NCI-H1417 treated with DMSO at 0.1 percent for 48 hours (cell line): ENCODE measurements at places on chromosomes 3 and 15.

DNA sequence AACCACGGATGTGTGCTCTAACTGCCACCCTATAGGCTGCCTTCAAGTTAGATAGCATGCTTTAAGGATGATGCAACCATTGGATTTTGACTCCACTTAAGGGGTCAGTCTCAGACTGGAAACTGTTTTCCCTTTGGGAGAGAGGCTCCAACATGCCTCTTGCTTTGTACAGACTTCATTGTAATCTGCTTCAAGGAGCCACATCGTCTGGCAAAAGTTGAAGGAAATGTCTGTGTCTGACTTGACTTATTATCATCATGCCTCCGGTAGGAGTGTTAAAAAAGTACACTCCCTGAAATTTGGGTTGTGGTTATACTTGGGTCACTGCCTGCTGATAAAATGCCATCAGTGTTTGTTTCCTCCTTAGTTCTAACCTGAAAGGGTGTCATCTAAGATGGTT is 245.4 kb upstream of the CDIN1 start:
- DNase-seq: no peak

DNA sequence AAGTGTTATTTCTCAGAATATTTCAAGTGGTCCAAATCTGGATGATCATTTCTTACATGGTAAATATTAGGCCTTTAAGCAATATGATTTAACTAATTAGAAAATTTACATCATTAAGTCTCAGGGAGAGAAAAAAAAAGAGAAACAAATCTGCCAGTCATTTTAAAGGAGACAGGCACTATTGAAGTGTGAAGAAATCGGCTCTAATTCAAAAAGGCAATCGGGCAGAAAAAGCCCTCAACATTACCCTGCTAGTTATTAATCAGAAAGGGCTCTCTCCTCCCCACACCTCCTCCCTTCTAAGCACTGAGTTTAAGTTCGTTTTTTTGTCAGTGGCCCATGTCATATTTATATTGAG is 215.9 kb downstream of the MEIS2 start:
- no peak for DNase-seq

DNA sequence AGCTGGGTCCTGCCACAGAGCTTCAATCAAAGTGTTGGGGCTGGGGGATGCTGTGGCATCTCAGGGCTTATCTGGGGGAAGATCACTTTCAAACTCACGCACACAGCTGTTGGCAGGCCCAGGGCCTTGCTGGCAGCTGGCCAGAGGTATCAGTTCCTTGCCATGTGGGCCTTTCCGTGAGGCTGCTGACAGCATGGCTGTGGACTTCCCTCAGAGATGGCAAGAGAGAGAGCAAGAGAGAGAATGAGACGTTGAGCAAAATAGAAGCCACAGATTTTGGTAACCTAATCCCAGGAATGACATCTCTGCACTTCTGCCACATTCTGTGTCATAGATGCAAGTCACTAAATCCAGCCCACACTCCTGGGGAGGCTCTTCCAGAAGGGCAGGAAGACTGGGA is 91.0 kb downstream of the TPRG1 start:
- DNase-seq: no peak

- DNase-seq: no peak
These were observed 582.3 kb downstream of the EDEM1 start for GRCh38 chr3:5769825-5770224.

DNA sequence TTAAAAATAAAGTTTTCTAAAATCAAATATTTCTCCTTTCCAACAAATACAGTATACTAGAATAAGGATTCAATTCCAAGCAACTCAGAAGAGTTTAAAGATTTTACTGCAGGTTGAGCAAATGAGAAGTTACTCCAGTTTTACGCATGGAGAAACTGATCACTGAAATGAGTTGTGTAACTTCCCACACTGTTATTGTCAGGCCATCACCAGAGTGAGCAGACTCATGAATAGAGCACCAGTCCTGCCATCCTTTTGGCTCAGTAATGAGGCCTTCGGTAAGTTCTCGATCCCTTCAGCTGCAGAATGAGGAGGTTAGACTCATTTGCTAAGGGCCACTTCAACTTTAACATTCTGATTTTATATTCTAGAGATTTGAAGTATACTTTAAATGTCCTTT is 48.1 kb downstream of the OSBPL10 start:
- no peak for DNase-seq

GRCh38 chr15:72983801-72984545 is 68.3 kb upstream of the NEO1 start:
- no peak for DNase-seq

DNA sequence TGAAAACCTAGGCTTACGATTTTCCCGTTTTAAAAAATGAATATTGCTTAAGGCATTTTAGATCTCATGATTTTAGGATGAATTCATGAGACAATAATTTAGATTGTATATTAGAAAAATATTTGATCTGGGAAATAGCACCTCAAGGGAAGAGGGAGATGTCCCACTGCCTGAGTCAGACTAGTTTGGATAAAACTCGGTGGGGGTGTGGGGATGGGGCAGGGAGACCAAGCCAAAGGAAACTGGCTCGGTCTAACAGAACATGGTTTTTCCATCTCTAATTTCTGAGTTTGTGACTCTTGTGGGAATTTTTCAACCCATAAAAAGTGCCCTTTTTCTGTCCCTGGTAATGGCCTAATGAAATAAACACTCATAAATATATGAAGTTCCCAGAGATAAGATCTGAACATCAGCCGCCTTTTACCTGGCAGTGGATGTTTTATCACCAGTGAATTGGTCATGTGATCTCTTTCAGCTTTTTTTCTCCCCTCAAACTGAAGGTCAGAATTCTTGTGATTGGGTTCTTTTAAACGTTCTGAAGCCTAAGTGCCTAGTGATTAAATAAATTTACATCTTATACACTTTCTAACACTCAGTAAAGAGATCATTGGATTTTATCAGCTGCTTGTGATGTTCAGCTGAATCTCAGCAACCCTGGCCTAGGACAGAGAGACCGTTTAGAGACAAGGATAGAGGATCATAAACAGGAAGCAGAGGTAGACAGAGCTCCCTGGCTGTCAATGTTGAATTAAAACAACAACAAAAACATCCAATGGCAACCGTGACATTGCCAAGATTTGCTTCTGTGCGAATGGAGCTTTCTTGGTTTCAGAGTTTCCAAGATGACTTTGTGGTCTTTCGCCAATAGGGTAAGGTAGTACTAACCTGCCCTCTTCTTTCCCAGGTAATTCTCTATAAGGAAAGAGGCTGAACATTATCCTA is 1038.2 kb downstream of the MCTP2 start:
- DNase-seq: no peak

- no peak for DNase-seq
These were observed 49.7 kb upstream of the ATOSA start for GRCh38 chr15:52728899-52729298.
